Ascending aorta (tissue), 2 donors: ENCODE measurements at places on chromosomes 2 and 18. TPM values are rescaled to one million over a fixed set of nuclear protein-coding genes. Genes with fewer than 3 reads are reported as not detected.

DNA sequence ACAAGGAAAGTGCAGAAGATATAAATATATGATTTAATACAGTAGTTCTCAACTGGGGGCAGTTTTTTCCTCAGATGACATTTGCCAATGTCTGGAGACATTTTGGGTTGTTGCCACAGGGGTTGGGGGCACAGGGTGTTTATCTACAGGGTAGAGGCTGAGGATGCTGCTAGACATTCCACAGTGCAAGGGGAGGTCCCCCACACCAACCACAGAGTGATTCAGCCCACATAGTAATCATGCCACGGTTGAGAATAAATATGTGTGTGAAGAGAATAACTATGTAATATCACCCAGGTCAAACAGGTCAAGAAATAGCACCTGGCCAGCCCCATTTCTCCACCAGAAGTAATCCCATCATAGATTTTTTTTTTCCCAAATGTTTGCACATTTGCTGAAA lies 17.9 kb downstream of the DYSF start:
- no peak overlapping the region for H3K4me3 ChIP-seq
- DNase-seq, result no peak
- no peaks in the 10 kb centered on the region for H3K36me3 ChIP-seq
- H3K27ac ChIP-seq, result no peak overlapping the region
- peaks cover 7% of the 10 kb centered on the region for H3K4me1 ChIP-seq

Gene ARHGEF4
- total RNA-seq, result 9.6 TPM

GRCh38 chr2:65353046-65353445 lies 79.4 kb downstream of the SPRED2 start:
- no peaks in the 10 kb centered on the region for H3K36me3 ChIP-seq
- no peak overlapping the region for H3K27ac ChIP-seq
- no peak overlapping the region for H3K4me3 ChIP-seq
- no peaks in the 10 kb centered on the region for H3K27me3 ChIP-seq

DNA sequence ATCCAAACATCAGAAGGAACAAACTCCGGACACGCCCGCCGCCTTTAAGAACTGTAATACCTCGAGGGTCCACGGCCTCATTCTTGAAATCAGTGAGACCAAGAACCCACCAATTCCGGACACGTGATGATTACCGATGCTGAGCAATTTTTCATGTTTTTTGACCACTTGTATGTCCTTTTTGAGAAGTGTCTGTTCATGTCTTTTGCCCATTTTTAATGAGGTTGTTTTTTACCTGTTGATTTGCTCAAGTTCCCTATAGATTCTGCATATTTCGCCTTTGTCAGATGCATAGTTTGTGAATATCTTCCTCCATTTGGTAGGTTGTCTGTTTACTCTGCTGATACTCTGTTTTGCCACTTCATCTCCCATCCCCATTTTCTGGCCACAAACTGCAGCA lies 150.4 kb downstream of the IRS1 start:
- H3K27me3 ChIP-seq, result no peaks in the 10 kb centered on the region
- no peak for DNase-seq
- H3K4me3 ChIP-seq, result no peak overlapping the region
- no peaks in the 10 kb centered on the region for H3K36me3 ChIP-seq
- H3K4me1 ChIP-seq, result peaks cover 18% of the 10 kb centered on the region
- H3K27ac ChIP-seq, result peak overlapping the region; percentile 82

GRCh38 chr2:239161711-239162140 lies 239.1 kb downstream of the HDAC4 start:
- peak; percentile 54 for DNase-seq
- no peaks in the 10 kb centered on the region for H3K27me3 ChIP-seq
- H3K27ac ChIP-seq, result no peak overlapping the region
